ENCODE measurements at places on chromosomes 6 and 20.

GRCh38 chr20:45322952-45323383, 14.9 kb upstream of the MATN4 start:
- no peak for DNase-seq

DNA sequence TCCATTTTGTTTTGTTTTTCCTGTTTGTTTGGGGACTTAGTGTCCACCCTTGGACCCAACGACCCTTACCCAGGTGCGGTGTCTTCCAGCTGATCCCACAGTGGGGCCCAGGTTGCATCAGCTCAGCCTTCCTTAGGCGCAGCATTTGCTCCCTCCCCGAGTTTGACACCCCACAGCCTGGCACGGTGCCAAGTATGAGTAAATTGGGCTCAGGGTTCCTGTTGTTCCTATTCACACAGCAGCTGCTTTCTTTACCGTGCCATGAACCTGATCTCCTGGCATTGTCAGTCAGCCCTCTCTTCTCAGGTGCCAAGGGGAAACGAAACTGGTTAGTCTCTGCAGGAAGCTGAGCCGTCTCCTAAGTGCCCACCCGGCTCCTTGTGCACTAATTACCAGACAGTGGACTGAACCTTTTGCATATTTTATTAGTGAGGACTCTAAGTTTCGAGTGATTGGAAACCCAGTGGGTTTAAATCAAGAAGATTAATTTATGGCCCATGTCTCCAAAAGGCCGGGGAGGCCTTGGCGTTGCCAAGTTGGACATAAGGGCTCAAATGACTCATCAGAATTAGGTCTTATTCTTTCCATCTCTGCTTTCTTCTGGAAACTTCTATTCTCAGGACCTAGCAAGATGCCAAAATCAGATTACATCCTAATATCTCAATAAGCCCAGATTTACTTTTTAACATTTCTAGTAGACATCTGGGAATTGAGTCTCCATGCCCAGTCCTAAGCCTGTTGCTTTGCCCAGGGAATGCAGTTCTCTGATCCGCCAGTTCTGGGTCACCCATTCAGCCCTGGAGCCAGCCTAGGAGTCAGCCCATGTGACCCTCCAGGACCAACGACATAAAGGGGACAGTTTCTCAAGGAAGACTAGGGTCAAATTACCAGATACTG, 68.8 kb downstream of the TSHZ2 start:
- no peak for DNase-seq

DNA sequence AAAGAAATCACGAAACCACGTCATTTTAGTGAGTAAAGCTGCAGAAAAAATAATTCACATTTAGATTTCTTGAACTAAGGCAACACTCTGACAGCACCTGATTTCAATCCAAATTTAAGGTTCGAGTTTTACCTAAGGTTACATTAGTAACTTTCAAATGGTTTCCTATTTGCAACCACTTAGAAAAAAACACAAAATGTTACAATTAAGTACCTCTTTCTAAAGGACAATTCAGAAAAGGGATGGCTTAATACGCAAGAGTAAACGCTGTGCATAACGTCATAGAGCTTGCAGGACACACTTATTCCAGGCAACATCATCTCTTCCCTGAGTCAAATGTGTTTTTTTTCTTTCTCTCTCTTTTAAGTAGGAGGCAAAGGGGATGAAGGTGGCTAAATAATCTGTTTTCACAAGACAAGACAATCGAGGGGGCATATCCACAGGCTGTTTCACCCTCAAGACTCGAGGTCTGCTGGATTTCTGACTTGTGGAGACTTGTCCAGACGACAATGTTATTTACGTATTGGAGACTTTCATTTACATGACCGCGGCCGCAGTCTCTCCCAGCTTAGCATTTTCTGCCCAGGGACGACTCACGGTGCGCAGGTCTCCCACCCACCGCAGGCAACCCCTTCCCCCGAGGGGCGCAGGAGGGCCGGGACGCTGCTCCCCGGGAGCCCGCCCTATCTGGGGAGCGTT, 86.0 kb downstream of the SESN1 start:
- DNase-seq = peak; percentile 35

- no peak for DNase-seq
Measured at GRCh38 chr20:10495173-10495572, 60.1 kb downstream of the SLX4IP start.

DNA sequence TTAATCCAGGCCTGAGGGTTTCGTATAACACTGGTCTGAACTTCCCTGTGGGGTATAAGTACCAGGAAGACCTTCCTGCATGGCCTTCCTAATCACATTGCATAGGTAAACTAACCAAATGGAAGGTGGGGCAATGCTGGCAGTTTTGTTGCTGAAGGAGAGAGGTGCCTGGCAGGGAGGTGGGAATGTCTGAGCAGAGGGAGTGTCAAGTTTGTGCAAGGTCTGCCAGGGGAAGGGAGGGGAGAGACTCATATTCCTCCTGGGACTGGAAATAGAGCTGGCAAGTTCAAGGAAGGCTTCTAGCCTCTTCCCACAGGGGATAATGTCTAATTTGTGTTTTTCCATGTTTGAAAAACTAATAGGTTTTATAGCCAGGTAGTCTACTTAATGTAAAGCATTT, 70.6 kb downstream of the HDDC2 start:
- DNase-seq = no peak

DNA sequence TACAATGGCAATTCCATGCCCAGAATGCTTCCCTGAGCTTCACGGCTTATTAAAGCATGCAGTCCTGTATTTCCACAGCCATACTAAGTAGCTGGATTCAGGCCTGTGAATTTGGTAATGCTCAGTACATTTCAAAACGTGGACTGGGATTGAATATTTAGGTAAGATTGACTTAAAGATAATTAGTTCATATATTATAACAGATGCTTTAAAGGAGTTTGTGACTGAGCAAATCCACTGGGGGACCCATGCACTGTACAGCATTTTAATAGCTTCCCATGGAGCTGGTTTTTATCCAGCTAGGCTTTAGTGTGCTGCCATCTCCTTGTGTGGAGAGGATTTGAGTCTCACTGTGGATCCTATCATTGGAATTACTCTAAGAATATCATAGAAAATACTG, 420.9 kb upstream of the FLRT3 start:
- DNase-seq = no peak

GRCh38 chr20:16580620-16581019, 7.4 kb upstream of the KIF16B start:
- no peak for DNase-seq

DNA sequence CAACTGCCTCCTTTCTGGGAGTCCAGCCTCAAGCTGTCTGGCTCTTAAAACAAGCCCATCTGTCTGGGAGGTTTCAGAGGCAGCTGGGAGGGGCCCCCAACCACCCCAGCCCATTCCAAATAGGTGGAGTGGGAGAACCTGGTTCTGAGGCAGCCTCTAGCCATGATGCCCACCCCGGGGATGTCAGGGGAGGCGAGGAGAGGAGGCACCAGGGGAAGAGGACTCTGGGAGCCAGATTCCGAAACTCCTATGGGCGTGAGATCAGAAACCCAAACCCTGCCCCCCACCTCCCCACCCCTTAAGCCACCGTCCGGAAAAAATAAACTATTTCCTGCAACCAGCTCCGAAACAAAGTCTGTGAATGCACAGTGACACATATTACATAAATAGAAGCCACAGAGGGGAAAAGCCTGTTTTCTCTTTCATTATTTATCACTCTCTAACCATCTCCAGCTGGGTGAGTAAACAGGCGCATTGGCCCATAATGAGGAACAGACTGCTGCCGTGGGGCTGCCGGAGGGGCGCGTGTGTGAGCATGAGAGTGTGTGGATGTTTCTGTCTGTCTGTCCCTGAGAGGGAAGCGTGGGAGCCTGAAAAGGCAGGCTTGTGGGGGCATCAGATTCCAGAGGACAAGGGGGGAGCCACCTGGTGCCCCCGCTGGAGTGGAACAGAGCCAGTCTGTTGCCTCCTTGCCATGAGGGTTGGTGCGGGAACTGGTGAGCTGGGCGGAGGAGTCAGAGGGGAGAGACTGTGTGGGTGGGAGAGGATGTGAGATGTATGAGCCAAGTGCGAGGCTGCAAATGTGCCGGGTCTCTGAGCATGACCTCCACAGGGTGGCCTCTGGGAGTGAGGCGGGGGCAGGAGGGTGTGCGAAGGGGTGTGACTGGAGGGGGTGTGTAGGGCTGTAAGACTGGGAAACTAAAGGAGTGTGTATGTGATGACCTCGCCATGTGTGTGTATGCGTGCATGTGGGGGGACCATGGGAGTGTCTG, 14.3 kb upstream of the FOXP4 start:
- peak; percentile 64 for DNase-seq

GRCh38 chr6:154885214-154885613, 109.9 kb upstream of the TIAM2 start:
- no peak for DNase-seq

- no peak for DNase-seq
Measured at GRCh38 chr6:129032602-129033001, 149.7 kb downstream of the LAMA2 start.

Data from activated CD8-positive, alpha-beta T cell treated with anti-CD3 and anti-CD28 coated beads, Interleukin-2, amount 10 ng/mL, durations not matched to agents 7 days and 5 days (primary cell).